Stimulated activated CD4-positive, alpha-beta T cell treated with anti-CD3 and anti-CD28 coated beads, Interleukin-4, amount 100 ng/mL, for 24 hours (primary cell): ENCODE measurements at places on chromosomes 12 and 14.

GRCh38 chr14:26974965-26975364 is 377.1 kb upstream of the NOVA1 start:
- DNase-seq: no peak

DNA sequence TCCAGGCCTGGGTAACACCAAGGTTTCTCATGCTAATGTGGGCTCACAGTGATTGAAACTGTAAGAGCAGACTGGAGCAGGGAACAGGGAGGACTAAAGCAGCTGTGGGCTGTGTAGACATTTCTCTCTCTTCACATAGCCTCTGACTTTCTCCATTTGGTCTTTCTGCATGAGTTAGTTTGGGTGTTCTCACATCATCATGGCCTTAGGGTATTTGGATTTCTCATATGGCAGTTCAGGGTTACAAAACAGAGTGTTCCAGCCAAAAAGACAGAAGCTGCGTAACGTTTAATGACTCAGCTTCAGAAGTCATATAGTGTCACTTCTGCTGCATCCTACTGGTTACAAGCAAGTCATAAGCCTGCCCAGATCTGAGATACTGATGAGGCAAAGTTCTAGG is 52.0 kb upstream of the OSBPL8 start:
- DNase-seq: no peak

GRCh38 chr14:62592877-62593276 is 452.4 kb downstream of the KCNH5 start:
- DNase-seq: no peak

- DNase-seq: no peak
Measured at GRCh38 chr14:104030958-104031357, 54.5 kb upstream of the ASPG start.

DNA sequence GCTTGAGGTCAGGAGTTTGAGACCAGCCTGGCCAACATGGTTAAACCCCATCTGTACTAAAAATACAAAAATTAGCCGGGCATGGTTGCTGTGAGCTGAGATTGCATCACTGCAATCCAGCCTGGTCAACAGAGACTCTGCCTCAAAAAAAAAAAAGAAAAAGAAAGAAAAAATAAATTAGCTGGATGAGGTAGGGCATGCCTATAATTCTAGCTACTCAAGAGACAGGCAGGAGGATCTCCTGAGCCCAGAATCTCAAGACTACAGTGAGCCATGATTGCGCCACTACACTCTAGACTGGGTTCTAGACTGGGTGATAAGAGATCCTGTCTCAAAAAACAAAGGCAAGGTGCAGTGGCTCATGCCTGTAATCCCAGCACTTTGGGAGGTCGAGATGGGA is 16.9 kb downstream of the PPP4R3A start:
- DNase-seq: no peak
